Activated T-helper 1 cell treated with anti-CD3 and anti-CD28 coated beads, Interleukin-12 subunit alpha, Interleukin-12 subunit beta, Interleukin-2, Interleukin-4 antibody, amounts not matched to agents 30 ng/mL and 10 ng/mL and 1 ng/mL, durations not matched to agents 14 hours and 24 hours and 36 hours (primary cell): ENCODE measurements at places on chromosomes 1 and 21. TPM values are rescaled to one million over a fixed set of nuclear protein-coding genes. Genes with fewer than 3 reads are reported as not detected.

KCNE2 gene
- not detected in 2 replicates for total RNA-seq

AGMAT gene
- 34.4 and 34.5 TPM in 2 replicates for total RNA-seq

LCE2B gene
- not detected in 2 replicates for total RNA-seq

MAP3K6 gene
- 11.2 and 13.7 TPM in 2 replicates for total RNA-seq

GJA4 gene
- not detected in 2 replicates for total RNA-seq

CPLANE2 gene
- 3.8 and 4.1 TPM in 2 replicates for total RNA-seq

TRIM45 gene
- total RNA-seq, result 1.1 and 1.3 TPM in 2 replicates

DNA sequence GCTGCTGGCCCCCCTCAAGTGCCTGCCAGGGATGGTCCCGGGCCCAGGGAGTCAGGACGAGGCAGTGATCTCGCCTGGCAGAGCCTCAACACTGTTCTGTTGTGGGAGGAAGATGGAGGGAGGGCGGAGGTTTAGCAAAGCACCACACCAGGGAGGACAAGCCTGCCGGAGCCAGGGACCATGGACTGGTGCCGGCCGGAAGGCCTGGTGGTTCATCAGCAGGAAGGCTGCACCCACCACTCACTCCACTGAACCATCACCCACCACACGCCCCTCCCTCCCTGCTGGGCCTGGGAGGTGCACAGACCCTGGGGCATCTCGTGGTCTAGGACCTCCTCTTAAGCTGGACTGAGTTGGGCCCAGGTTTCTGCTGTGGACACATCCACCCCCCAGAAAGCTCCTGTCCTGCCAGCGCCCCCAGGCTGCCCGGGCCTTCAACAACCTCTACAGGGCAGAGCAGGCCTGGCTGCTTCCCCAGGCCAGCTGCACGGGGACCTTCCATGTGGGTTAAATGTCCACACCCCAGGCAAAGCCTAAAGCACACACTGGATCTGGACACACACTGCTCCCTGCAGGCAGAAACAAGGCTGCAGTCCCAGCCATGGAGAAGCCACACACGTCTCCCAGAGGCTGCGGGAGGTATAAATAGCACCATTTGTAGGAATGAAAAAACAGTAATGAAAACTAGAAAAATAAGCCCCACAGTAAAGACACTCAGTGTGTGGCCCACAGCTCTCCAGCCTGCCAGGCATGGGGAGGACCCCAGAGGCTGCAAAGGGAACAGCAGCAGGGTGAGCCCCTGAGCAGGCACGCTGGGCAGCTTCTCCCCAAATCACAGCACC, 10.4 kb upstream of the TMEM240 start:
- DNase-seq, result no peak
- no peak overlapping the region for H3K4me3 ChIP-seq
- H3K4me1 ChIP-seq, result no peaks in the 10 kb centered on the region
- no peak overlapping the region for H3K27ac ChIP-seq

GRCh38 chr1:180269645-180270529, 39.8 kb downstream of the LHX4 start:
- H3K36me3 ChIP-seq, result peaks cover 1% of the 10 kb centered on the region
- no peak for DNase-seq
- no peaks in the 10 kb centered on the region for H3K27me3 ChIP-seq
- H3K4me1 ChIP-seq, result no peaks in the 10 kb centered on the region
- no peak overlapping the region for H3K27ac ChIP-seq
- no peak overlapping the region for H3K4me3 ChIP-seq

DNA sequence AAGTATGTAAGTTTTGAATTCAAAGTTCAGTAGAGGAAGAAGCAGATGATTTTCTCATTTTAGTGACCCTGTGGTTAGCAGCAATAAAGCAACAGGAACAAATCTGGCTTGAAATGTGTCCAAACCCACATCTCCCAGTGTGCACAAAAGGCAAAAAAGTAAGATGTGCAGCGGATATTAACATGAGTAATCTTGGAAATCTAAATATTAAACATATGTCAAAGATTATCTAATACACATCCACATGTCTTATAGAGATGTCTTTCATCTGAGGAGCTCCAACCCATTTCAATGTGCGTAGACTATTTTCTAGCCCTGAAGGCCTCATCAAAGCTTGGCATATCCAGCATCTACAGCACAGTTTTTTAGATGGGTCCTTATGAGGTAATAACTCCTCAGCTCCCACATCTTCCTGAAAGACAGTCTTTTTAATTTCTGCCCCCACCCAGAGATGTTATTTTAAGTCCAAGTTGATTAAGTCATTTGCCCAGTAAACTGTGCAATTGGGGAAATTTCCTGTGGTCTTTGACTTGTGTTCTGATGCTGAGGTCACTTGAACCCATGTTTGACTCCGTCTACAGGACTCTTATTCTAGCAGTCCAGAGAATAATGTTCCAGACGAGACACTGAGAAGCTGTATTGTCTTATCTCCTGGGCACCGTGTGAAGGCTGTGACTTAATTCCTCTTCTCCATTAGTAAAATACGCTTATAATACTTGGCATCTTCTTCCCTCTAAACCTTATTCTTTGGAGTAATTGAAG, 73.7 kb downstream of the LMO4 start:
- no peak overlapping the region for H3K4me3 ChIP-seq
- no peak for DNase-seq
- H3K27me3 ChIP-seq, result peaks cover 25% of the 10 kb centered on the region
- peaks cover 3% of the 10 kb centered on the region for H3K36me3 ChIP-seq

DNA sequence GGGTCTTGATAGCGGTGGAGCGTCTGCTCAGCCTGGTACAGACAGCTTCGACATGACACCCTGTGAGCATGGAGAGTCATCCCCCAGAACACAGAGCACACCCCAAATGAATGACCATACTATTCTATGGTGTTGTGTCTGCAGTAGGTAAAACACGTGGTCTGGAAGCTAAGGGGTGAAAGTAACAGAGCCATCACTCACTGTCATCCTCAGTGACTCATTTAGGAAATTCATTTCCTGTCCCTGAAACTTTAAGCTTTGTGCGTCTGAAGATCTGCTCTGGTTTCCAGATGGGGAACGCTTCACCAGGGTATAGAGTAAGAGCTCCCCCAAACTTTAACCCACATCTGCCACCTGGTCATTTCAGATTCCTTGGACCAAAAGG, 94.8 kb upstream of the DISP3 start:
- H3K4me3 ChIP-seq, result peak overlapping the region; percentile 42
- H3K27me3 ChIP-seq, result peaks cover 35% of the 10 kb centered on the region

- no peak for DNase-seq
- H3K27me3 ChIP-seq, result no peaks in the 10 kb centered on the region
- H3K27ac ChIP-seq, result no peak overlapping the region
- no peak overlapping the region for H3K4me3 ChIP-seq
These were observed 38.5 kb downstream of the CAMTA1 start for GRCh38 chr1:6823793-6824192.

DNA sequence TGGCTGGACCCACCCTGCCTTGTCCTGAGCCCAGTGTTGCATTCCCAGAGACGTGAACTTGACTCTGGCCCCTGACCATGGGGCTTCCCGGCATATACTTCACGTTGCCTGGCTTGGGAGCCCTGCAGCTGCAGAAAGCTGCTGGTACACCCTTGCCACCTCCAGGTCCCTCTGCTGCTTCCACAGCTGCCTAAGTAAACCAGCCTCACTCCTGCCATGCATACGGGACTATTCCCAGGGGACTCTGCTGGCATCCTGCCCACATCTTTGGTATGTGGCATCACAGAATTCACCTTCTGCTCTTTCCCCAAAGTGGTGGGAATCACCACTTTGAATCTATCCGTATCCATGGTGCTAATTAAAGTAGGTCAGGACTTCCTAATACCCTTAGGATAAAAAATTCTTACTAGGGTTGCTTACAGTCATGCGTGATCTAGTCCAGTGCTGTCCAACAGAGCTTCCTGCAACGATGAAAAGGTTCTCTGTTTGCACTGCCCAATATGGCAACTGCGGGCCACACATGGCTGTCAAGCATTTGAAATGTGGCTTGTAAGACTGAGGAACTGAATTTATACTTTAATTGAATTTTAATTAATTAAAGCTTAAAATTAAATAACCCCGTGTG, 203.0 kb downstream of the GRIK3 start:
- H3K4me1 ChIP-seq, result no peaks in the 10 kb centered on the region
- H3K36me3 ChIP-seq, result no peaks in the 10 kb centered on the region
- no peak for DNase-seq
- peaks cover 5% of the 10 kb centered on the region for H3K27me3 ChIP-seq

DNA sequence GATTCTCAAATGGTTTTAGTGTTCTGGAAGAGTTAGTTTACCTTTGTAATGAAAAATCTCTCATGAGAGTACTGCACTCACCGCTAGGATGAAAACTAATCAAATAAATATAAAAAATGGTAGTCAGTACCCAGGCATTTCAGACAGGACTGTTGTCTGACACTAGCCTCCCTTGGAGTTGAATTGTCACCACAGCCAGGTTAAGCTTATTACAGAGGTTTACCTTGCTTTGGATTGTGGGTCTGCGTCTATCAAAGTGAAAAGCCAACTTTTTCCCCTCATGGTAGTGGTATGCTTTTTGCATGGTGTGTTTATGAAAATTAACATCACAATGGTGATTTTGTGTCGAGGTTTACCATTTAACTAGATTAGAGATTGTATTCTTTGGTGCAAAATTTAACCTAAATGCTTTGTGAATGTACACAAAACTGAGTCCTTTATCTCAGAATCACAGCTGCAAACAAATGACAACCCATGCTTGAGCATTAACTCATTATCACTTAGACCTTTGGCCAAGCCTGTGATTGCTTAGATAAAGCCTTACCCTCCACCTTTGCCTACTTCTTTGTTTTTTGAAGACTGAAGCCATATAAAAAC, 20.1 kb downstream of the RAP1A start:
- peaks cover 30% of the 10 kb centered on the region for H3K36me3 ChIP-seq
- DNase-seq, result no peak
- no peak overlapping the region for H3K4me3 ChIP-seq

GRCh38 chr1:19346026-19346425, 33.9 kb downstream of the SLC66A1 start:
- no peak overlapping the region for H3K27ac ChIP-seq
- H3K4me3 ChIP-seq, result no peak overlapping the region
- H3K36me3 ChIP-seq, result peaks cover 15% of the 10 kb centered on the region
- H3K27me3 ChIP-seq, result no peaks in the 10 kb centered on the region
- no peak for DNase-seq
- peaks cover 4% of the 10 kb centered on the region for H3K4me1 ChIP-seq

GRCh38 chr1:204149107-204149506, 2.7 kb downstream of the ETNK2 start:
- H3K4me3 ChIP-seq, result no peak overlapping the region
- H3K27me3 ChIP-seq, result peaks cover 32% of the 10 kb centered on the region
- H3K27ac ChIP-seq, result no peak overlapping the region
- no peaks in the 10 kb centered on the region for H3K4me1 ChIP-seq
- no peaks in the 10 kb centered on the region for H3K36me3 ChIP-seq
- no peak for DNase-seq

- no peak overlapping the region for H3K4me3 ChIP-seq
- no peaks in the 10 kb centered on the region for H3K36me3 ChIP-seq
- H3K27ac ChIP-seq, result no peak overlapping the region
- no peaks in the 10 kb centered on the region for H3K4me1 ChIP-seq
- DNase-seq, result no peak
- no peaks in the 10 kb centered on the region for H3K27me3 ChIP-seq
These were observed 62.1 kb downstream of the LRRN2 start for GRCh38 chr1:204623365-204623893.

GRCh38 chr1:197918807-197919345, 1.7 kb downstream of the LHX9 start:
- DNase-seq, result no peak
- H3K4me3 ChIP-seq, result peak overlapping the region; percentile 71
- peaks cover 92% of the 10 kb centered on the region for H3K27me3 ChIP-seq
- peaks cover 5% of the 10 kb centered on the region for H3K36me3 ChIP-seq
- H3K4me1 ChIP-seq, result peaks cover 64% of the 10 kb centered on the region

GRCh38 chr1:5743435-5744095, 248.7 kb downstream of the NPHP4 start:
- no peaks in the 10 kb centered on the region for H3K4me1 ChIP-seq
- DNase-seq, result no peak
- no peaks in the 10 kb centered on the region for H3K36me3 ChIP-seq
- no peak overlapping the region for H3K4me3 ChIP-seq
